ENCODE measurements at places on chromosomes 5 and 9. TPM values are rescaled to one million over a fixed set of nuclear protein-coding genes. Genes with fewer than 3 reads are reported as not detected.

- peaks cover 89% of the 10 kb centered on the region for H3K27me3 ChIP-seq
- H3K36me3 ChIP-seq: no peaks in the 10 kb centered on the region
- peaks cover 11% of the 10 kb centered on the region for H3K4me1 ChIP-seq
- no peak for DNase-seq
Measured at GRCh38 chr5:181112476-181112875, 18.5 kb downstream of the OR2V1 start.

- no peaks in the 10 kb centered on the region for H3K36me3 ChIP-seq
- H3K27me3 ChIP-seq: no peaks in the 10 kb centered on the region
- no peaks in the 10 kb centered on the region for H3K4me1 ChIP-seq
- no peak overlapping the region for H3K4me3 ChIP-seq
- DNase-seq: no peak
Measured at GRCh38 chr5:98163796-98164493, 609.5 kb upstream of the RGMB start.

DNA sequence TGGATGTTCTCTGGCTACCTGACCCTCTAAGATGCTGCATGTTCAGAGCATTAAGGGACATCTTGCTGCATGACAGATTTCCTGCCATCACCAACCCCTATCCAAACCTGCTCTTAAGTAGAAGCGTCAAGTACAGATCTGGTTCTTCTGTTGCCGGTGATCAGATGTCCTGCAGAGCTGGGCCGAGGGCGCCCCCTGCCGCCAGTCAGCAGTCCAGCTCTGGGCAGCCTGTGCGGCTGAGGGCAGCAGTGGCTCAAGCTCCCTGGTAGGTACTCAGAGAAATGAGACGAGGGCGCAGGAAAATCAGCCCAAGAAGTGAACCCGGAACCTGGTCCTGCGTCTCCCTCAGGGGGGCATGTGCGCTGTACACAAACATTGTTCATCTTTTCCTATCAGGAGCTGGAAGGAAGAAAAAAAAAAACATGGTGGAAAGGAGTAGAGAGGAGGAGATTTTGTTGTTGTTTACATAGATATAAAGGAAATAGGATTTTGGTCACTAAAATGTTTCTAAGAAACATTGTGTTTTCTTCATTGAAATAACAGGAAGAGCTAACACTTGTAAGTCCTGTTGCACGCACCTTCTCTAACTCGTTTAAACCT lies 95.8 kb downstream of the CFAP90 start:
- H3K36me3 ChIP-seq: no peaks in the 10 kb centered on the region
- DNase-seq: peak; percentile 52
- no peak overlapping the region for H3K4me3 ChIP-seq

PPP3R2 gene
- total RNA-seq: not detected

NCS1 gene
- 10.5 TPM for total RNA-seq

Data from activated naive CD8-positive, alpha-beta T cell treated with anti-CD3 and anti-CD28 coated beads for 36 hours (primary cell).